Endodermal cell (in vitro differentiated cells): ENCODE measurements at places on chromosomes 1 and 21. TPM values are rescaled to one million over a fixed set of nuclear protein-coding genes. Genes with fewer than 3 reads are reported as not detected.

C1orf116 gene
- 0.43 and 0.55 TPM in 2 replicates for total RNA-seq

PIGM gene
- total RNA-seq: 3.8 to 5.2 TPM (median 5.0 TPM) in 3 replicates

DNA sequence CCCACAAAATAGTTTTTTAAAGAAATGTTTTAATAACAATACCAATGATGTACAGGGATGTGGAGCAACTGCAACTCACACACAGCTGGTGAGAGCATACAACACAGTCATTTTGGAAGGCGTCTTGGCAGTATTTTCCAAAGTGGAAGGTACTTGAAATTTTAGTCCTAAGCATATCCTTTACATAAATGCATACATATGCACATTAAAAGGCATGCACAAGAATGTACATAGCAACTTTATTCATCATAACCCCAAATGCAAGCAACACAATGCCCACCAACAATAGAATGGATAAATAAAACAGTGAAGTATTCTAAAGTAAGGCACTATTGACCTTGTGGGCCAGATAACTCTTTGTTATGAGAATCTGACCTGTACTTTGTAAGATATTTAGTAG, 310.1 kb upstream of the ADGRL2 start:
- no peaks in the 10 kb centered on the region for H3K4me1 ChIP-seq
- H3K36me3 ChIP-seq: no peaks in the 10 kb centered on the region
- H3K4me3 ChIP-seq: no peak overlapping the region
- H3K27ac ChIP-seq: no peak overlapping the region
- DNase-seq: no peak
- H3K27me3 ChIP-seq: no peaks in the 10 kb centered on the region

- no peaks in the 10 kb centered on the region for H3K27me3 ChIP-seq
- DNase-seq: no peak
- no peak overlapping the region for H3K4me3 ChIP-seq
- no peak overlapping the region for H3K27ac ChIP-seq
- peaks cover 47% of the 10 kb centered on the region for H3K36me3 ChIP-seq
These were observed 20.2 kb upstream of the TCEA3 start for GRCh38 chr1:23444596-23445390.

KIF21B gene
- 7.6 and 8.8 TPM in 2 replicates for total RNA-seq

GRCh38 chr1:179706339-179706941, 36.7 kb upstream of the FAM163A start:
- no peaks in the 10 kb centered on the region for H3K36me3 ChIP-seq
- H3K27me3 ChIP-seq: no peaks in the 10 kb centered on the region
